CD8-positive, alpha-beta memory T cell (primary cell): ENCODE measurements at places on chromosomes 6 and 20.

GRCh38 chr20:38766071-38766470, 17.8 kb downstream of the ACTR5 start:
- DNase-seq: no peak

DNA sequence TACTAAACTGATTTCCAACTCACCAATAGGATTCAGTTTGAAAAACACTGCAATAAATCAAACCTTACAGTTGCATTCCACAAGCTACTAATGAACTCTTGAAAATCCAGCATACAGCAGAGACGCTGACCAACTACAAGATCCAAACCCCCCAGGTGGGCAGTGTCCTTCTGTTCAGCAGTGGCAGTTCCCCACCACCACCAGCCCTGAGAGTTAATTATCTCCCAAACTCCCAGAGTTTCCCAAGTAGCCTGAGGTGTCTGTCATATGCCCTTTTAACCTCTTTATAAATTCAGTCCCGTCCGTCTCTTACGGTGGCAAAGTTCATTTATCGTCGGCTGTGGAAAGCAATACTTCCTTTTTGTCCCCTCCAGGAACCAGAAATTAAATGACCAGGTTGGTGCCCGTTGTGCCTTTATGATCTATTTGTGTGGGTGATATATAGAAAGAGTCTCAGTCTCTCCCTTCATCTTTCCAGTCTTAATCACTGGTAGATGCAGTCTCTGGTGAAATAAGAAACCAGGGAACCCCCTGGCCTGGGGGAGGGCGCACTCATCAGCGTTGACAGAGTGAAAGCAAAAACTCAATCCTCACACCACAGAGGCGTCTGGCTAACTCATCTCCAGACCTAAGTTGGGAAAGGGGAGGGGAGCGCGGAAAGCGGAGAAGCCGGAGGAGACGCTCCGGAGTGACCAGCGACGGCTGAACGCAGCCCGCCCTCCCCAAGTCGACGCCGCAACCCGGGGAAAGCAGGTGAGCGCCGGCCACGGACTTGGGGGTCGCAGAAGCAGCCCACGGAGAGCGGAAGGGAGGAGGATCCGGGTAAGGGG, 717 bp downstream of the MRPL14 start:
- DNase-seq: peak; percentile 58

DNA sequence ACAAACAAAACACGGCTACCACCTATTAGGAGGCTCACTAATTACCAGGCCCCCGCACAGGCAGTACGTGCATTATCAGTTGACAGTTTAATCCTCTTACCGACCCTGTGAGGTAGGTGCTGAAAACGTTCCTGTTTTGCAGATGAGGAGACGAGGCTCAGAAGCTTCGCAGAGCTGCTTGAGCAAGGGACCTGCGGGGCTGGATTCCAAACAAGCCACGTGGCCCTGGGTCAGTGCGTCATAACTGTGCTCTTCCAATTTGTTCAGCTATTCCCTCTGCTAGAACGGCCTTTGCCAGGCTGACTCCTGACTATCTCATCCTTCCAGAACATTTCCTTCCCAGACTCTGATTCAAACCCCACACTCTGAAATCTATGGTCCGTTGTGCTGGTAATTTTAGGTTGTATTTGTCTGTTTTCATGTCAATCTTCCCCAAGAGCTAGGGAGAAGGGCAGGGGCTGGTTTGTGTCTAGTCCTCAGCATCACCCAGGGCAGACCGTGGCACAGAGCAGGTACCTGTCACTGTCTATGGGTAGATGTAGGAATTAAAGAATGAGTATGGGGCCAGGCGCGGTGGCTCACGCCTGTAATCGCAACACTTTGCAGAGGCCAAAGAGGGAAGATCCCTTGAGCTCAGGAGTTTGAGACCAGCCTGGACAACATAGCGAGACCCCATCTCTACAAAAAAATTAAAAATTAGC, 28.8 kb upstream of the TLDC2 start:
- no peak for DNase-seq

GRCh38 chr6:100283285-100283684, 181.4 kb downstream of the SIM1 start:
- no peak for DNase-seq

- DNase-seq: no peak
Measured at GRCh38 chr6:144335914-144336313, 50.8 kb downstream of the UTRN start.

GRCh38 chr20:18738055-18738454, 75.5 kb upstream of the SCP2D1 start:
- DNase-seq: no peak

- DNase-seq: no peak
Measured at GRCh38 chr6:101417900-101418299, 24.4 kb downstream of the GRIK2 start.

- DNase-seq: no peak
Measured at GRCh38 chr6:165308926-165309731, at the start of gene C6orf118. Gene C6orf118 (minus strand): TSS chr6:165309605. CDS start chr6:165309586, 19 bp downstream.

DNA sequence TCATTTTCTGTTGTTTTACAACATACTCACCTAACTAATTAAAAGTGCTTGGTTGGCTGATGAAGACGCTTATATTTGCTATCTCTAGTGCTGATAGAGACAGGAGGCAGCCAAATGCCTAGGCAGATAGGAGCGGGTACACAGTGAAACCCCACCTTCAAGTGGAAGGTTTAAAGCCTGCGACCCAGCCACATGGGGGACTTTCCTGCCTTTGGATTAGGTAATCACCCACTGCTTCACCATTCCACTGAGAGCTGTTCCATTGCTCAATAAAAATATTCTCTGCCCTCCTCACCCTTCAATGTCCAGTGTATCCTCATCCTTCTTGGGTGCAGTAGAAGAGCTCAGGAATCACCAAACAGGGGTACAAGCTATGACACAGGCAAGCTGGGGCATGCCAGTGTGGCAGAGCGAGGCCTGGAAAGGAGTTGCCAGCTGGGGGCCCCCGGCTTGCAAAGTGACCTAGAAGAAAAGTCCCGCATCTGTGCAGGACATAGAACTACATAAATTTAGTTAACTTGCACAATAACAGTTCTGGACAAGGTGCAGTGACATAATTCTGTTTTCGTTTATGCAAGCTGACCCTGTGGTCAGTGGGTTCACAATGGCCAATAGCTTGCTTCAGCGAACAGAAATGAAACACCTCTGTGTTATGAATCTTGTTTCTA, 112.0 kb upstream of the MLIP start:
- no peak for DNase-seq

- no peak for DNase-seq
Measured at GRCh38 chr6:3876101-3876500, 26.9 kb downstream of the FAM50B start.

- DNase-seq: peak; percentile 84
Measured at GRCh38 chr6:90413867-90414266, 117.2 kb upstream of the BACH2 start.

GRCh38 chr20:50823319-50823718, 28.5 kb downstream of the BCAS4 start:
- DNase-seq: no peak

GRCh38 chr6:115467726-115468125, 593.0 kb downstream of the FRK start:
- no peak for DNase-seq

DNA sequence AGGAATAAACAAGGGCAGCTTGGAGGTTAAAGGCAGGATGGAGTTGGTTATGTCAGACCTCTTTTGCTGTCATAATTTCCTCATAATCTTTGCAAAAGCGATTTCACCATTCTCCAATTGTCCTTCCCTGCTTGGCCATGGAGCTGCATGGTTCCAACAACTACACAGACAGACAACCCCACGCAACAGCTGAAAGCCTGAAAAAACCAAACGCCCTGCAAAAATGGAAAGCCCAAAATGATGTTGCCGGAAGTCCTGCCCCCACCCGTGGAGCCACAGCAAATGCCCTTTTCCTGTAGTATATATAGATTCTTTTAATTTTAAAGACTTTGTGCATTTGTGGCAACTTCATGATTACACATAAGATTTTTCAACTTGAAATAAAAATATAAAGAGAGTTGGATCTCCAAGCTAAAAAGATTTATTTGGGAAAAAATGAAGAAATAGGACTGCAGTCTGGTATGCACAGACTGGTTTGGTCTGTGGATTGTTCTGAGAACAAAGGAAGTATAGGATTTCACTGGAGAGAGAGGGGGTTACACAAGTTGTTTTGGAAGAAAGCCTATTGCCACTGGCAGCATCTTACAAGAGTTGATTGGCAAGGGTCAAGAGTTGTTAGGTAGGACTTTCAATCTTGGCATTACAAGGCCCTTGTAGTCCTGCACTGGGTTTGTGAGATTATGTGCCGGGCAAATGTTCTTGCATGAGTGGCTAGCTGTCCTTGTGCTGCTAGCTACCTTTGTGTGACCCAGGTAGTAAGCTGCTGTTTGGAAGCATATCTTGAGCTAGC, 190.0 kb downstream of the C6orf118 start:
- no peak for DNase-seq

GRCh38 chr20:10511509-10512251, 76.6 kb downstream of the SLX4IP start:
- DNase-seq: peak; percentile 54

GRCh38 chr6:167843023-167843422, 16.3 kb downstream of the AFDN start:
- no peak for DNase-seq

DNA sequence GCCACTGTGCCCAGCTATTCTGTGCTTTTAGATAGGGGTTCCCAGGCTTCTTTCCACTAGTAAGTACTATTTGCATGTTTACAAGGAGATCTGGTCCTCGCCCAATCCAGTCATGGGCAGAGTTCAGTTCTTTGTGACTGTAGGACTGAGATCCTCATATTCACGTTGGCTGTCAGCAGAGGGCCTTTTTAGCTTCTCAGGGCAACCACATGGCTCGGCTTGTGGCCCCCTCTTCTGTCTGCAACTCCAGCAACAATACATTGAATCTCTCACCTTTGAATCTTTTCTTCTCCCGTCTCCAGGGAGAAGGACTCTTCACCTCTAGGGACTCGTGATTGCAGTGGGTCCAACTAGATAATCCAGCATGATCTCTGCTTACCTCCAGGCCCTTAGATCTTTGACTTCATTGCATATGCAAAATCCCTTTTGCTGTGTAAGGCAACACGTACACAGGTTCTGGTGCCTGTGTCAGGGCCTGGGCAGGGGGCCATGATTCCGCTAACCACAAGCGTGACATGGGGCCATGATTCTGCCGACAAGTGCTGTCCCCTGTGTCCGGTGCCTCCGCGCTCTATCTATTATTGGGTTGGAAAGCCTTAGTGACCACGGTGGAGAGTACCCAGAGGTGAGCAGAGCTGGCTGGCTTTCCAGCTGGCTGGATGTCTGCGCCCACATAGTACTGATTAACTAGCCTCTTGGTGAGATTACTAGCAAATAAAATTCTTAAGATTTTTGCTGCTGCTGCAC, 5.1 kb downstream of the CCR6 start:
- DNase-seq: no peak

GRCh38 chr20:3553663-3554062, 82.8 kb downstream of the ATRN start:
- DNase-seq: no peak

DNA sequence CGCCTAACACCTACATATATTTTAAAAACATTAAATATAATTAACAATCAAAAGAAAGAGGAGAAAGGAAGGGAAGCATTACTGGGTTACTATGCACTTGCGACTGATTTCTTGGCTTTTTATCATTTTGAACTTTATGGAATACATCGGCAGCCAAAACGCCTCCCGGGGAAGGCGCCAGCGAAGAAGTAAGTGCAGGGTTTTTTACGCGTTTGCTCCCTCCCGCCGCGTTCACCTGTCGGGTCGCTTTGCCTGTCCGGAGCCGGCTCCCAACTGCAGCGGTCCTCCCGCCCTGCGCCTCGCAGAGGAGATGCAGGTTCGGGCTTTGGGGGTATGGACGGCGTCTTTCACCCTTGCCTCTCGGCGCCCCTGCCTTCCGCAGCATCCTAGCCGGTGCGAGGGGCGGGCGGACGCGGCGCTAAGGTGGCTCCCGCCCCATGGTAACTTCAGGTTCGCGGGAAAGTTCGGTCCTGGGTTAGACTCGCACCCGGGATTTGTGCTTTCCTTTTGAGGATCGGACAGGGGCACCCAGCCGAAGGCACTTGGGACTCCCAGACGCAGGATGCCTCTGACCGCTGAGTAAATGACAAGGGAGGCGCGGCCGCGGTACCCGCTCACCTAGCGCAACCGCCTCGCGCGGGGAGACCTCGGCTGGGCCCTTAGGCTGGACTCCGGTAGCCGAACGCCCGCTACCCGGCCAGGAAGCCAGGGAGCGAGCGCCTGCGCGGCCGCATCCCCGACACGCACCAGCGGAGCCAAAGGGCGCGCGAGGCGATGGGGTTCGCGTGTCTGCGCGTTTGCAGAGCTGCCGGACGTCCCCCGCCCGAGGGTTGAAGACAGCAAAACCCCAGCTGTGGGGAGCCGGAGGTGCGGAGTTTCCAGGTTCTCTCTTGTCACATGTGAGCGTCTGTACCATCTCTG, 891 bp downstream of the RSPO3 start:
- no peak for DNase-seq

- DNase-seq: no peak
Measured at GRCh38 chr6:38753707-38754106, 38.6 kb downstream of the DNAH8 start.

DNA sequence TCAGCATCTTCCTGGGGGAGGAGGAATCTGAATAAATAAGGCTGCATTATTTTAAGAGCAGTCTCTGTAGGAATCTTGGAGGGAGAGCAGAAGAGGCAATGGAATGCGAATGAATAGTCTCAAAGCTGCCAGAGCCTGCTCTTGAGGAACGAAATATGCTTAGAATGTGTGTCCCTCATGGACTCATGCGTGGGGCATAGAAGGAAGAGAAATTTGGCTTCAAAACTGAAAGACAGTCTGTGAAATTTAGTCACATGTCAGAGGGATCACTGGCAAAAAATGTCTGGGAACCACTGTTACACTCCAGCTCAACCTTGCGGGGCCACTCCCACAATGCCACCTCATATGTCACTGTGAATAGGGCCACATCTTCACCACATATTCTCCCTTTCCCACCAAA, 95.5 kb downstream of the GJA10 start:
- DNase-seq: no peak

- no peak for DNase-seq
Measured at GRCh38 chr6:137910424-137910834, 43.4 kb downstream of the TNFAIP3 start.
